ENCODE measurements at places on chromosomes 3 and 15. TPM values are rescaled to one million over a fixed set of nuclear protein-coding genes. Genes with fewer than 3 reads are reported as not detected.

The ZNF197 gene
- 14.9 TPM for total RNA-seq

The CEP63 gene
- total RNA-seq, result 27.7 TPM

The RBP2 gene
- total RNA-seq, result not detected

The KCNAB1 gene
- 0.08 TPM for total RNA-seq

The SH3GL3 gene
- not detected for total RNA-seq

The C3orf85 gene
- total RNA-seq, result not detected

GRCh38 chr3:151362751-151363174 is 21.8 kb downstream of the P2RY12 start:
- H3K27me3 ChIP-seq, result peaks cover 6% of the 10 kb centered on the region
- H3K27ac ChIP-seq, result no peak overlapping the region
- no peaks in the 10 kb centered on the region for H3K4me1 ChIP-seq
- H3K4me3 ChIP-seq, result no peak overlapping the region
- no peak for DNase-seq
- no peaks in the 10 kb centered on the region for H3K36me3 ChIP-seq

GRCh38 chr15:37109872-37110572 is 9.7 kb upstream of the MEIS2 start:
- H3K27ac ChIP-seq, result no peak overlapping the region
- DNase-seq, result no peak
- no peak overlapping the region for H3K4me3 ChIP-seq
- peaks cover 66% of the 10 kb centered on the region for H3K27me3 ChIP-seq
- peaks cover 9% of the 10 kb centered on the region for H3K4me1 ChIP-seq

GRCh38 chr3:81237181-81237580 is 524.3 kb downstream of the GBE1 start:
- H3K36me3 ChIP-seq, result no peaks in the 10 kb centered on the region
- no peaks in the 10 kb centered on the region for H3K4me1 ChIP-seq
- H3K27me3 ChIP-seq, result no peaks in the 10 kb centered on the region
- DNase-seq, result no peak
- no peak overlapping the region for H3K4me3 ChIP-seq
- H3K27ac ChIP-seq, result no peak overlapping the region

- H3K27ac ChIP-seq, result no peak overlapping the region
- peaks cover 2% of the 10 kb centered on the region for H3K27me3 ChIP-seq
- H3K4me3 ChIP-seq, result no peak overlapping the region
- H3K4me1 ChIP-seq, result no peaks in the 10 kb centered on the region
Measured at GRCh38 chr3:130865489-130865888, 28.4 kb upstream of the ATP2C1 start.

DNA sequence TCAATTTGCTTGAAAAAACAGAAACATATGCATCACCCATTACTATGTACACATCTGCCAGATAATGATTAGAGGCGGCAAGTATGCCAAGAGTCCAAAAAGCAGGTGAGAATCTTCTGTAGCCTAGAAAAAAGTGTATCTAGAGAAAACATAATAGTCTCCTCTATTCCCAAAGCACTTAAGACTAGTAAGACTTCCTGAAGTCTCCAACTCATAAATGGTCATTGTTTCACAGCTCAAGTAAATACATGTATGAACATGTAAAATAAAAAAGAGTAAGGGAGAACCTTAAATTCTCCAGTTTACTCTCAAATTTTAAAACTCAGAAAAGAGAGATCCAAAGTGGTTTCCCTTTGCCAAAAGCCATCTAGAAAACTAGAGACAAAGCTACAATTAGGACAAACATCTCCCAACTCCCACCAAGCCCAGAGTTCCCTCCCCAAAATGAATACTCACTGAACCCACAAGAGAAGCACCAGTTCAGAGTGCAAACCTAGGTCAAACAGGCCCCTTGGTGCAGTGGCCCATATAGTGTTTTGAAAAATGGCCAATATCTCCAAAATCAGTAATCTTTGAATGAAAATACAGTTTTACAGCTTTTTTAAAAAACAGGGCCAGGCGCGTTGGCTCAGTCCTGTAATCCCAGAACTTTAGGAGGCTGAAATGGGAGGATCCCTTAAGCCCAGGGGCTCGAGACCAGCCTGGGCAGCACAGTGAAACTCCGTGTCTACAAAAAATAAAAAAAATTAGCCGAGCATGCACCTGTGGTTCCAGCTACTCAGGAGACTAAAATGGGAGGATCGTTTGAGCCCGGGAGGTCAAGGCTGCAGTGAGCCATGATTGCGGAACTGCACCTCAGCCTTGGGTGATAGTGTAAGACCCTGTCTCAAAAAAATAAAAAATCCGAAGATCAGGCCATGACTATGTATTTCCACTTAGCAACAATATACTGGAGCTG is 11.0 kb upstream of the MAP4 start:
- no peak for DNase-seq
- H3K27me3 ChIP-seq, result no peaks in the 10 kb centered on the region
- H3K4me3 ChIP-seq, result no peak overlapping the region
- H3K27ac ChIP-seq, result no peak overlapping the region
- H3K36me3 ChIP-seq, result no peaks in the 10 kb centered on the region

- no peak overlapping the region for H3K4me3 ChIP-seq
- no peaks in the 10 kb centered on the region for H3K4me1 ChIP-seq
- no peak overlapping the region for H3K27ac ChIP-seq
- H3K27me3 ChIP-seq, result no peaks in the 10 kb centered on the region
- no peaks in the 10 kb centered on the region for H3K36me3 ChIP-seq
Measured at GRCh38 chr3:135490219-135490915, 475.2 kb upstream of the PPP2R3A start.

DNA sequence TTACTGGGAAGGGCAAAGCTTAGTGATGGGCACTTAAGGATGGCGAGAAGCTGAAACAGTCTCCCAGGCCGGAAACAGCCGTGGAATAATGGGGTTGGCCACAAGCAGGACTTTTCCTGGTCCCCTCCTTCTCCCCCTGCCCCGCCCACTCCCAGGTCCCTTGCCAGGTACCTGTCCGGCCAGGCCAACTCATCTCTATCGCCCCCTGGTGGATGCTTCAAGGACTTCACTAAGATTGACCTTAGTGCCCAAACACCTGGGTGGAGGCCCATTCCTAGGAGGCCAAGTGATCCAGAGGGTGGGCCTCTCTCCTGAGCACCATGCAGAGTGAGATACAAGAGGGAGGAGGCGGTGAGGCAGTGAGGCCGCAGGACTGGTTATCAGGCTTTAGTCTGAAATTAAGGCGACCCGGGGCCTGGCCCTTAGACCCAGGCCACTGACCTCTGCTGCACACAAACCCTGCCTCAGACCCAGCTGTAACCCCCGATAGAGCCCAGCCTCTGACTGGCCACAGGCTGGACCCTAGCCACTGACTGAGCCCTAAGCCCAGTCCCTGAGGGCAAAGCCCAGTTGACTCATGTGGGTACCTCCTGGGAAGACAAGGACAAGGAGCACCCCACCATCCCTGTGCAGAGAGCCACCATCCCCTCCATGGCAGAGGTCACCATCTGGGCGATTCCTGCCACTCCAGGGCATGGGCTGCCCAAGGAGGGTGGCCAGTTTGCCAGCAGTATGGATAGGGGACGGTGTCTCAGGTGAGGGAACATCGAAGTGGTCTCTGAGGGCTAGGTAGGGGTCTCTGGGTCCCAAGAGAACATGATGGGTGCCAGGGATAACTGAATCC is 37.6 kb downstream of the VIPR1 start:
- no peak overlapping the region for H3K4me3 ChIP-seq
- no peaks in the 10 kb centered on the region for H3K27me3 ChIP-seq
- peaks cover 6% of the 10 kb centered on the region for H3K4me1 ChIP-seq

DNA sequence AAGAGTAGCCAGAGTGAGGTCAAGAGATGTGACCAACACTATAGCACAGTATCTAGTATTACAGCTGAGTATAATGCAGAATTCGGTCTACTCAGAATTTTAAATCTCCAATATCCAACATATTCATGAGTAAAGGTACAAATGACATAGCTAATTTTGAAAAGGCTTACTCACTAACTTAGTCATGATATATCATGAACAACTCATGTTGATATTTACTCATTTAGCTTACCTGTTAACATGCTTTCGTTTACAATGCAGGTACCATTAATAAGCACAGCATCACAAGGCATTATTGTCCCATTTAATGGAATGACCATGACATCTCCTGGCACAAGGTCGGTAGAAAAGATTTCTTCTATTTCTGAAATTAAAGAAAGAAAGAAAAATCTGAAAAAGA is 36.9 kb downstream of the ATP13A3 start:
- H3K4me3 ChIP-seq, result no peak overlapping the region
- no peaks in the 10 kb centered on the region for H3K4me1 ChIP-seq
- no peak for DNase-seq
- H3K27me3 ChIP-seq, result no peaks in the 10 kb centered on the region

- H3K27ac ChIP-seq, result no peak overlapping the region
- peaks cover 8% of the 10 kb centered on the region for H3K4me1 ChIP-seq
- H3K4me3 ChIP-seq, result no peak overlapping the region
- peaks cover 55% of the 10 kb centered on the region for H3K27me3 ChIP-seq
- no peak for DNase-seq
Measured at GRCh38 chr3:128482175-128482574, 10.8 kb downstream of the GATA2 start.

DNA sequence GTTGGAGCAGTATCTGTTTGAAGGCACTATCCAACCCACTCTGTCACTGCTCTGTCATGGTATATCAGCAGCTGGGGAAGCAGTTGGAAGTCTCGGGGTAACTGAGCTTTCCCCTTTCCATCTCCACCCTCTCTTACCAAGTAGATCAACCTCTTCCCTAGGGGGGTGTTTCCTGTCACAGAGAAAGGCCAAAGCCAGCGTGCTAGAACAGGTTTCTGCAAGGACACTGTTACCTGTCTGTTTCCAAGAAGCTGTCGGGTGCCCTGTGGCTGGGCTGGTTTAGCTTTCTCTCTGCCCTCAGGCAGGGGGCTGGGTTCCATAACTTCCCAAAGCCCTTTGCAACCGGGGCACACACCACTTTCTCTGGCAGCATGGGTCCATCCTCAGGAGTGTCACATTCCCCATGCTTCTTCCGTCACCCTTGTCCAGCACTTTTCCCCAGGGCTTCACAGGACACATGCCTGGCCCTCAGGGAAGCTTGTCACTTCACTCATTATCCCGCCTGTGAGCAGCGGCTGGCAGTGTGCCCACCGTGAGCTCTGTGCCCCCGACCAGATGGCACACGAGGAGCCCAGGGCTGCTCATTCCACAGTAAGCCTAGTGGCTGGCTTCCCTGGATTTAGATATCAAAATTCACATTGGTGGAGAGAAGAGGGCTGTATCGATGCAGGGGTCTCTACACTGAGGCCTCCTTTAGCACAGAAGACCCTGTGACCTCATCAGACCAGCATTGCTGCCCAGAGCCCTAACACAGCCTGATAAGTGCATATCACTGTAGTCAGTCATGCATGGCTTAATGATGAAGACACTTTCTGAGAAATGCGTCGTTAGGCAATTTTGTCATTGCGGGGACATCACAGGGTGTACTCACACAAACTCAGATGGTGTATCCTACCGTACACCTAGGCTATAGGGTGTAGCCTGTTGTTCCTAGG is 205.8 kb downstream of the SLCO3A1 start:
- H3K36me3 ChIP-seq, result no peaks in the 10 kb centered on the region
- H3K27me3 ChIP-seq, result no peaks in the 10 kb centered on the region
- no peak for DNase-seq
- no peak overlapping the region for H3K4me3 ChIP-seq
- no peaks in the 10 kb centered on the region for H3K4me1 ChIP-seq
- H3K27ac ChIP-seq, result no peak overlapping the region

DNA sequence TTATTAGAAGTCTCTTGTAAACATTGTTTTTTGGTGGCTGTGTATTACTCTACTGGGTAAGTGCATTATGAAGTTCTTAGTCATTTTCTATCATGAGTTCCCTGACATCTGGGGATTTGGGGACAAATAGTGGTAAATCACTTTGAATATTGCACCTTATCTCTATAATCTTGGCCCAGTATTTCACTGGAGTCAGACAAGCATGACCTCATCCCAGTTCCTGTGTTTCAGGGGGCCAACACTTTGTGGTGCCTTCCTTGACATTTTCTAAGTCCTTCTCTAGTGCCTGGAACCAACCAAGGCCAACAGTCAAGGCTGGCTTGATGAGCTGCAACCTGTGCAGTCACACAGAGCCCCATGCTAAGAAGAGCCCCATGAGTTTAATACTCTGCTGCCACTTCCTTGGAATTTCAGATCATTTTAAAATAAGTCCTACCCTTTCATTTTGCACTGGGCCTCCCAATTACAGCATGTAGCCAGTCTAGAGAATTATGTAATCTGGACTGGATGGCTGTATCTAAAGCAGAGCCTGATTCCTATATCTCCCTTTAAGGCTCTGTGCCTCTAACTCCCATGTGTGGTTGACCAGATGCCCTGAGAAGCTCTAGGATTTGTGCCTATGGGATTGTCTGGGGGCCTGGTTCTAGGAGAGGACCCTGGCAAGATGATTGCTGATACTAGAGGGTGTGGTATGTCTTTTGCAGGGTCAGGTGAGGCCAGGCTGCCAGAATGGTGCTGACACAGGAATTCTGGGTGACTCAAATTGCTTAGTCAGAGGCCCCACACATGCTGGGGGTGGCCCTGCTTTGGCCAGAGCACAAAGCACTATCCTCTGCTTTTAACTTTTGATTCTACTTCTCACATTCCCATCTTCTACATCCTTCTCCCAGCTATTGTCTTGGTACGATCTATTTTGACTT is 319.6 kb upstream of the TBC1D5 start:
- no peaks in the 10 kb centered on the region for H3K4me1 ChIP-seq
- no peak overlapping the region for H3K27ac ChIP-seq
- H3K4me3 ChIP-seq, result no peak overlapping the region

DNA sequence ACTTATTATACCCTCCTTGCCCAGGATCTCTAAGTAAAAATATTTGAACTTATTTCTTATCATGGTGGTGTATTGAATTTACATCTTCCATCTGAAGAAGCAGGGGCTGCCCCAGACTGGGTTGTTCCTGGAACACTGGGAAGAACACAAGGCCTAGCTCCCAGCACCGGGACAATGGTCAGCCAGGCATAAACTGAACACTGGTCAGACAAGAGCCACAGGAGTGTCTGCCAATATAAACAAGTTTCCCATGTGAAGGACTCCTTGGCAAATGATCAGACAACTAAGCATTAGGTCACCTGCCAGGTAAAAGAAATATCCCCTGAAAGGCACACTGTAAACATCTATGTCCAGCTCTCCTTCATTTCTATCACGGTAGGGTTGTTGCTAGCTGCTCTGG is 172.4 kb downstream of the ATP8B4 start:
- no peak for DNase-seq
- H3K36me3 ChIP-seq, result peaks cover 40% of the 10 kb centered on the region
- no peak overlapping the region for H3K27ac ChIP-seq
- H3K27me3 ChIP-seq, result no peaks in the 10 kb centered on the region
- no peaks in the 10 kb centered on the region for H3K4me1 ChIP-seq
